ENCODE measurements at places on chromosomes 4 and X. TPM values are rescaled to one million over a fixed set of nuclear protein-coding genes. Genes with fewer than 3 reads are reported as not detected.

CCNB3 gene
- 4.3 TPM for total RNA-seq

HMX1 gene
- not detected for total RNA-seq

IGFBP7 gene
- 107 TPM for total RNA-seq

SGMS2 gene
- total RNA-seq, result 0.54 TPM

POU4F2 gene
- not detected for total RNA-seq

ATP1B4 gene
- total RNA-seq, result not detected

HS3ST1 gene
- total RNA-seq, result not detected

NKX6-1 gene
- total RNA-seq, result not detected

CPE gene
- total RNA-seq, result not detected

SLITRK4 gene
- total RNA-seq, result 0.65 TPM

GCNA gene
- 3.6 TPM for total RNA-seq

NAP1L3 gene
- total RNA-seq, result 1.7 TPM

HHIP gene
- not detected for total RNA-seq

CNGA2 gene
- not detected for total RNA-seq

PAGE1 gene
- total RNA-seq, result not detected
